SHP77 treated with DMSO at 0.1 percent for 48 hours (cell line): ENCODE measurements at places on chromosomes 11 and 22.

GRCh38 chr11:94519478-94520084 lies 7.3 kb downstream of the C11orf97 start:
- DNase-seq: no peak

- DNase-seq: peak; percentile 20
These were observed 60.7 kb downstream of the TTC17 start for GRCh38 chr11:43419460-43419859.

DNA sequence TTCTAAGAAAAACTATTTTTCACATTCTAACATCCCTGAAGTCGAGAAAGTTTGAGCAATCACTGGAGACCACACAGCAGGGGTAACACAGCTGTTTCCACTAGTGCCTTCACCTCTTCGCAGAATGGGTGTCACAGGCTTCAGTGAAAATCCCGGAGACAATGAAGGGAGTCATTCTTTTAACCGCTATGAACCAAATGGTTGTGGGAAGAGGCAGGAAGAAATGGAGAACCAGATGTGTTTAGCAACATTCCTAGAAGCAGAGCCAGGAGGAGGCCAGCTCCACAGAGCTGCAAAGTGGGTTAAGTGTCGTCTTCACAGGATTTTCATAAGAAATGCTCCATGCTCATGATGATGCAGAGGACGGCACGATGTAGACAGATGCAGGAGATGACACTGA lies 221.1 kb downstream of the LARGE1 start:
- no peak for DNase-seq

- no peak for DNase-seq
These were observed 3.6 kb downstream of the PKNOX2 start for GRCh38 chr11:125167954-125168835.

- no peak for DNase-seq
These were observed 20.9 kb upstream of the NAALAD2 start for GRCh38 chr11:90113541-90113940.

DNA sequence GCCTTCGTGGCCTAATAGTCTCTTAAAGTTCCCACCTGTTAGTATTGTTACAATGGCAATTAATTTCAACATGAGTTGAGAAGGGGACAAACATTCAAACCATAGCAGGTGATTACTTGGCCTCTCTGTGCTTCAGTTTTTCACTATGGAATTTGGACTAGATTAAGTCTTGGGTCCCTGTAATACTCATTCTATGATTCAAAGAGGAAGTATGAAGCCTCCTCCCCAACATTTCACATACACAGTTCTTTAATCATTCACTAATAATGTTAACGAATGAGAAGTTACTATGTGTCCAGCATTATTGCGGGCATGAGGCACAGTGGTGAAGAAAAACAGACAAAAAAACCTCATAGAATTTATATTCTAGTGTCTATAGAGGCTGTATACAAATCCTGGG lies 19.9 kb upstream of the USP47 start:
- no peak for DNase-seq

GRCh38 chr11:96134602-96135001 lies 208.4 kb downstream of the MAML2 start:
- no peak for DNase-seq
